Suppressor macrophage (primary cell): ENCODE measurements at places on chromosomes 6 and 20.

DNA sequence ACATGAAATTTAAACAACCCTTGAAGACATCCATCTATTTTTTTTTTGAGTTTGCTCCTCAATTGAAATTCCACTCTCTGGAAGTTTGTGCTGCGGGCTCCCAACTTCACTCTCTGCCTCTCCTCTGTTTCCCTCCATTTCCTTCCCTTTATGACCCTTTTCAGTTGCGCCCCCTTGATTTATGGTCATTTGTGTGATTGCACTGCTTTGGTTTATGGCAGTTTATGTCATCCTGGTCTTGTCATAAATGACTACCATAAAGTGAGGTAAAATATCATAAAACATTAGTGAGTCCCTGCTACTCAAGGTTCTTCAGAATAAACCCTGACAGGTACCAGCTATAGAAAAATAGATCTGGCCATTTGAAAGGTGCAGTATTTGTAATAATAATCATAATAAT is 348.3 kb upstream of the ZFP64 start:
- no peak for DNase-seq

- DNase-seq = no peak
These were observed 5.2 kb upstream of the MMS22L start for GRCh38 chr6:97288188-97288587.

DNA sequence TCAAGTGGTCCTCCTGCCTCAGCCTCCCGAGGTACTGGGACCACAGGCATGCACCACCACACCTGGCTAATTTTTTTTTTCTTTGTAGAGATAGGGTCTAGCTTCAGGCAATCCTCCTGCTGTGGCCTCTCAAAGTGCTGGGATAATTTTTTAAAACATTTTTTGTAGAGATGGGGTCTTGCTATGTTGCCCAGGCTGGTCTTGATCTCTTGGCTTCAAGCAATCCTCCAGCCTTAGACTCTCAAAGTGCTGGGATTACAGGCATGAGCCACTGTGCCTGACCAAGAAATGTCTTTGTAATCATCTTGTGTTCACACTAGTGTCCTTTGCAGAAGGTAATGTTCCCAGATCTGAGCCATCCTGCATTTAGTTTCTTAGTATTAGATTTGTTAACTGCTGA is 61.6 kb downstream of the RIPOR2 start:
- DNase-seq = no peak

DNA sequence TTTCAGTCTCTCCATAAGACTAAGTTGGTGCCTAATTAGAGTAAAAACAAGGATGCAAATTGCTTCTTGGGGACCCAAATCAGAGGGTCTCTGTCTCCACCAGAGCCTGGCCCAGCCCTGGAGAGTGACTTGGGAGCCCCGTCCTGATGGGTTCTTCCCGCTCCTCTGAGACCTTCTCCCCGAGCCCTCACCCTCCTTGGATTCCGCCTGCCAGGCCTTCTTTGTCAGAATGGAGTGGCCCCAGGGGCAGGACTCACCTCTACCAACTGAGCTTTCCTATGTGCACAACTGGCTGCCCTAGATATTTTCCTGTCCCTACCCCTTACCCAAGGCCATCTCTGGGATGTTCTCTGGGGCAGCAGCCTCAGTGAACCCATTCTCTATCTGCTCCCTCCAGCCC is 9.7 kb downstream of the SYNDIG1 start:
- no peak for DNase-seq

DNA sequence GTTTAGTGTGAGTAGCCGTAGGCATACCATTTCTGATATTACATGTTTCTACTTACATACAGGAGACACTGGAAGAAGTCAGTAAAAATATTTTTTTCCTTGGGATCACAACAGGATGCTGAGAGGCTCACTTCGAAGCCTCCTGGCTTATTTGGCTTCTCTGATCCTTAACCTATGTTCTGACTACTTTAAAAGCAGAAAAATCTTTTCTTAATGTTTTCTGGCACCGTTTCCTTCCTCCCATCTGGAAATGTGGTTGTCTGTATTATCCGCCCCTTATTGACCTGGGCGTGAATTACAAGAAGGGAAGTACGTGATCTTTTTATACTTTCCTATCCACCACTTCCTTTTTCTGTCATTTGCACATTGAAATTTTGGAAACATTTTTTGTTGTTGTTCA is 379.6 kb downstream of the COL12A1 start:
- DNase-seq = no peak
